Spinal cord (tissue), 10 donors: ENCODE measurements at places on chromosomes 4 and X. TPM values are rescaled to one million over a fixed set of nuclear protein-coding genes. Genes with fewer than 3 reads are reported as not detected.

GRCh38 chr4:179307297-179308136 lies 1865.3 kb upstream of the AGA start:
- no peak for DNase-seq
- H3K4me1 ChIP-seq = no peaks in the 10 kb centered on the region
- no peaks in the 10 kb centered on the region for H3K27me3 ChIP-seq
- no peak overlapping the region for H3K27ac ChIP-seq

- H3K27me3 ChIP-seq = no peaks in the 10 kb centered on the region
- H3K4me1 ChIP-seq = peaks cover 4% of the 10 kb centered on the region
- no peaks in the 10 kb centered on the region for H3K36me3 ChIP-seq
- H3K4me3 ChIP-seq = no peak overlapping the region
Observed at GRCh38 chr4:180828455-180829018, 1414.7 kb upstream of the TENM3 start.

DNA sequence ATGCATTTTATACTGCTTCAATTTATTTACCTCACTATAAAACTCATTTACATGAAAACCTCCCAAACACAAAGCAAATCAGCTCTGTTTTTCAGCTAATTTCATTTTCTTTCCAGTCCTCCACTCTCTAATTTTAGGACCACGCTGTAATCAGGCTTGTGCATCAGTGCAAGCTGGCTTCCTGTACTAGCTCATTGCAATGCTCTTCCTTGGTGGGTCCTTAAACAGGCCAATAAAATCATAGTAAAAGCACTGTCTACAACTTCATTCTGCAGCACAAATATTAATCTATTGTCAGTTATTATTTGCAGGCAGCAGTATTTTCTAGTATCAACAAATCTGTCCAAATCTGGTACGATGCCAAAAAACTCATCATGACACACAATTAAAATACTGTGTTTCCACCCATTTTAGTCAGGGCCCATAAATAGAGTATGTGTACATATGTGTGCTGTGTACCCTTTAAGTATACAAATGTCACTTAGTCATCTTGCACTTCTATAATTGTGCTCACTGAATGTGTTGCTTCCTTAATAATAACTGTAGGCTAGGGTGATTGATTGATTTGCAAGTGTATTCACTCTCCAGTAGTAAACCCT lies 178.2 kb upstream of the HCCS start:
- no peak overlapping the region for H3K4me3 ChIP-seq
- no peaks in the 10 kb centered on the region for H3K4me1 ChIP-seq
- no peaks in the 10 kb centered on the region for H3K36me3 ChIP-seq
- no peak for DNase-seq
- H3K27ac ChIP-seq = no peak overlapping the region

GRCh38 chr4:40299126-40299525 lies 36.0 kb upstream of the CHRNA9 start:
- H3K4me1 ChIP-seq = no peaks in the 10 kb centered on the region
- H3K36me3 ChIP-seq = no peaks in the 10 kb centered on the region
- no peak overlapping the region for H3K27ac ChIP-seq
- DNase-seq = no peak
- no peak overlapping the region for H3K4me3 ChIP-seq

- H3K4me1 ChIP-seq = no peaks in the 10 kb centered on the region
- no peaks in the 10 kb centered on the region for H3K36me3 ChIP-seq
- no peaks in the 10 kb centered on the region for H3K27me3 ChIP-seq
- no peak for DNase-seq
- H3K4me3 ChIP-seq = no peak overlapping the region
Observed at GRCh38 chr4:89197920-89198319, 86.6 kb downstream of the TIGD2 start.

DNA sequence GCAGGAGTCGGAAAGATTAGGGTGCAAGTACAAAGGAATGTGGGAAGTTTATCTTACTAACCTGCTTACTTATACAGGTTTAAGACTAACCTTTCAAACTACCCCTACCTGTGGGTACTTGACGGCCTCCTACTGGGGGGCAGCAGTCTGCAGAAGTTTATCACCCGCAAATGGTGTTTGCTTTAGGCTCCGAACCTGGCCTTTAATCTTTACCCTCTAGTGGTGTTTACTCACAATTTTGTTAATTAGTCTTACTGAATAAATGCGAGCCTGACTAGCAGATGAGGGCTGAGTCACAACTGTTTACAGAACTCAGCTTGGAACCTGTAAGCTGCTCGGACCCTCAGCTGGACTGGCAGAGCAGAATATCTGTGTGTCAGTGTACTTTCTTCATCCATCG lies 204.2 kb upstream of the GPRIN3 start:
- no peak overlapping the region for H3K4me3 ChIP-seq
- no peaks in the 10 kb centered on the region for H3K4me1 ChIP-seq
- no peak overlapping the region for H3K27ac ChIP-seq
- no peak for DNase-seq

- no peaks in the 10 kb centered on the region for H3K36me3 ChIP-seq
- no peak overlapping the region for H3K4me3 ChIP-seq
- DNase-seq = peak; percentile 82
Observed at GRCh38 chr4:118224243-118224829, 128.5 kb downstream of the PRSS12 start.

GRCh38 chrX:132171478-132171877 lies 43.7 kb upstream of the FRMD7 start:
- H3K27ac ChIP-seq = no peak overlapping the region
- no peaks in the 10 kb centered on the region for H3K36me3 ChIP-seq
- H3K4me3 ChIP-seq = no peak overlapping the region
- H3K4me1 ChIP-seq = no peaks in the 10 kb centered on the region
- peaks cover 5% of the 10 kb centered on the region for H3K27me3 ChIP-seq
- DNase-seq = no peak

- H3K4me1 ChIP-seq = no peaks in the 10 kb centered on the region
- H3K27me3 ChIP-seq = no peaks in the 10 kb centered on the region
- no peak overlapping the region for H3K4me3 ChIP-seq
- no peak for DNase-seq
- no peak overlapping the region for H3K27ac ChIP-seq
- no peaks in the 10 kb centered on the region for H3K36me3 ChIP-seq
Observed at GRCh38 chr4:79578606-79579005, 170.6 kb upstream of the GK2 start.

GRCh38 chr4:113673450-113673849 lies 88.1 kb downstream of the CAMK2D start:
- H3K4me3 ChIP-seq = no peak overlapping the region
- H3K36me3 ChIP-seq = no peaks in the 10 kb centered on the region
- no peak for DNase-seq
- H3K27me3 ChIP-seq = no peaks in the 10 kb centered on the region

GRCh38 chrX:45801554-45801953 lies 600.9 kb upstream of the DIPK2B start:
- H3K36me3 ChIP-seq = no peaks in the 10 kb centered on the region
- H3K4me3 ChIP-seq = no peak overlapping the region
- peaks cover 4% of the 10 kb centered on the region for H3K27me3 ChIP-seq
- no peak overlapping the region for H3K27ac ChIP-seq
- no peaks in the 10 kb centered on the region for H3K4me1 ChIP-seq

DNA sequence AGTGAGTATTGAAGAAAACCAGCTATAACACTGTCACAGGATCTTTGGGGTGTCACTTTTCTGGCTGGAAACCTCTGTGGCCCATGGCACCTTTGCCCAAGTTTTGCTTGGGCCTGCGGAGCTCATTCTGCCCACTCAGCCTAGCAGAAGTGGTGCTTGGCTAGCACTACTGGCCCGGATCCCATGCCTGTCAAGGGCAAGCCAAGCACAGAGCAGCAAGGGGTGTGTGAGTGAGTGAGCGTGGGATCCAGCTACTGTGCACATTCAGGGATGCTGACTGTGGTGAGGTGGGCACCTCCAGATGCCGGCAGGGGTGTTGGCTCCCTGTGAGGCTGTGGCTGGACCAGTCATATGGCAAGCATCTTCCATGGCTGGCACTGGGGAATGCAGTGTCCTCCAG lies 55.4 kb upstream of the RASGEF1B start:
- H3K27me3 ChIP-seq = no peaks in the 10 kb centered on the region
- peaks cover 8% of the 10 kb centered on the region for H3K4me1 ChIP-seq
- H3K4me3 ChIP-seq = no peak overlapping the region
- no peaks in the 10 kb centered on the region for H3K36me3 ChIP-seq
- no peak overlapping the region for H3K27ac ChIP-seq

DNA sequence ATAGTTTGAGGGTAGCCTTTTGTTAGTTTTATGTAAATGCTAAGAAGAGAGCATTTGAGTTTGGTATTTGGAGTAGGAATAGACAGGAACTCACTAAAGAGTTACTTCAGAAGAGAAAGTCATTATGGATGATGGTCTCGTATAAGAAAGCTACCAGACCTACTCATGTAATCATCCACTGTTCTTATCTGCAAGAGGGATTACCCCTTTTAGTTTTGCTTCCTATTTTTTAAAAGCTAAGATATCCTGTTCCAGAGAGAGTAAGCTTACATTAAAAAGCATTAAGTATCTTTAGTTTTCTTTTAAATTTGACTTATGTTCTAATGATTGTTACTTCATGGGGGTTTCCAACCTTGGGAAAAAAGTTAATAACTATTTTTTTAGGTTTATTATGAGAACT lies 12.5 kb upstream of the ART3 start:
- H3K4me3 ChIP-seq = no peak overlapping the region
- H3K4me1 ChIP-seq = no peaks in the 10 kb centered on the region
- no peaks in the 10 kb centered on the region for H3K27me3 ChIP-seq

GRCh38 chrX:40853816-40854123 lies 118.4 kb upstream of the MED14 start:
- no peak for DNase-seq
- peaks cover 2% of the 10 kb centered on the region for H3K27me3 ChIP-seq
- H3K4me1 ChIP-seq = no peaks in the 10 kb centered on the region
- H3K4me3 ChIP-seq = no peak overlapping the region

DNA sequence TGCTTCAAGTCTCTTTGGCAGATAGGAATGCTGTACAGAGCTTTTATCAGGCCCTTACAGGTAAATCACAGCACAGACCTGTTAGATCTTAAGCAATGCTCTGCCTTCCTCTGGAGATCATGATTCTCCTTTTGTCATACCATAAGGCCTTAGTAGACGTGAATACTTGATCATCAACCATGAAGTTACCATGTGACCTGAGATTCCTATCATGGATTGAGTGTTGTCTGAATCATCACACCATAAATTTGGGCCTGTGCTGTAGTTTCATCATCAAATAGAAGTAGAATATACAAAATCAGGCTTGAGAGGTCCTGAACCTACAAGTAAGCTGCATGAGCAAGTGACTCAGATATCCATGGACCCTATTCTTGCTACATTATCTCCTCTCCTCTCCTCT lies 466.8 kb upstream of the INTU start:
- no peaks in the 10 kb centered on the region for H3K27me3 ChIP-seq
- no peak overlapping the region for H3K4me3 ChIP-seq
- DNase-seq = no peak

GRCh38 chrX:24335871-24336270 lies 22.0 kb upstream of the SUPT20HL2 start:
- no peaks in the 10 kb centered on the region for H3K36me3 ChIP-seq
- no peak overlapping the region for H3K4me3 ChIP-seq
- H3K4me1 ChIP-seq = no peaks in the 10 kb centered on the region
- no peak for DNase-seq
- H3K27me3 ChIP-seq = peaks cover 8% of the 10 kb centered on the region

GRCh38 chrX:134898440-134898839 lies 92.4 kb upstream of the SMIM10 start:
- H3K27me3 ChIP-seq = no peaks in the 10 kb centered on the region
- H3K4me1 ChIP-seq = no peaks in the 10 kb centered on the region
- DNase-seq = no peak
- H3K27ac ChIP-seq = no peak overlapping the region
- no peak overlapping the region for H3K4me3 ChIP-seq
- no peaks in the 10 kb centered on the region for H3K36me3 ChIP-seq

DNA sequence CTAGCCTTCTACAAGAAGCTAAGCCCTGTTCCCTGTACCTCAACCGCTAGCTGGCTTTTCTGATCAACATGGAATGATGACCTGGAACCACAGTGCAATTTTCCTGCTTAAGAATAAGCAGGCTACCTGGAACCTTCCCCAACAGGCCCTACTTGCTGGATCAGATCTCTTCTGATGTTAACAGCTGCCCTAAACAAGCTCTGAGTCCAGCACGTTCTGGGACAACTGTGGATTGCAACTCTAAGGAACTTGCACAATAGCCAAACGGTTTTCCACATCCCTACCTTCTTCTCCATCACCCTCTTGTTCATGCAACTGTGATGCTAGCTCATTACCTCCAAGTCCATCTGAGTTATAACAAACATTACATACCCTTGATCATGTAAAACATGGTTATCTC lies 19.8 kb downstream of the ATP8A1 start:
- no peak overlapping the region for H3K4me3 ChIP-seq
- H3K27ac ChIP-seq = no peak overlapping the region
- DNase-seq = no peak
- H3K4me1 ChIP-seq = peaks cover 4% of the 10 kb centered on the region

GRCh38 chr4:8846046-8846720 lies 25.5 kb downstream of the HMX1 start:
- H3K27ac ChIP-seq = no peak overlapping the region
- no peak overlapping the region for H3K4me3 ChIP-seq
- no peaks in the 10 kb centered on the region for H3K4me1 ChIP-seq

DNA sequence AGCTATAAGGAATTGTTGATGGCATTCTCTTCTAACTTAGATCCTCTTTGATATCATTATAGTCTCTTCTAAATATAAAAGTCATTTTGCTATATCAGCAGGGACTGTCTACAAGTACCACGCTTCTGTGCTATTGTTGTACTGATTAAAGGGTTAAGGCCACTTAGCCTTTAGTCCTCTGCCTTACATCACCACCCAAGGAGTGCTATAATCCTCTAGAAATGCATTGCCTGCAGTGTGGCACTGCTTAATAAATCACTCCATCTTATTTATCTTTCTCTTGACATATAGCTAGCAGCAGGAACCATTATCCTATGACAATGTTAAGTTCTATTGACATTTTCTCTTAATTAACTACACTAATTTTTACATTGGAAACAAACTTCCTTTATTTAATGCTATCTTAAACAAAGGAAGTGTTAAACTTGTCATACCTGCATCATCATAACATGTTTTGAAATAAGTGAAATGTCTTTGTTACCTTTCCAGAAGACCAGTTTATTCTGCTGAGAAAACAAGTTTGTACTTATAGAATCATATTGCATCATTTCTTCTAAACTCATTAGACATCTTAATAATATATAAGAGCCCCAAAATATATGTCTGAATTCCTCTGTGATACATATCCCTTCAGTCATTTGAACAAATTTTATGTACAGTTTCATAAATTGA lies 360.9 kb upstream of the ATOH1 start:
- H3K36me3 ChIP-seq = no peaks in the 10 kb centered on the region
- H3K27ac ChIP-seq = no peak overlapping the region
- no peaks in the 10 kb centered on the region for H3K27me3 ChIP-seq
- DNase-seq = no peak

DNA sequence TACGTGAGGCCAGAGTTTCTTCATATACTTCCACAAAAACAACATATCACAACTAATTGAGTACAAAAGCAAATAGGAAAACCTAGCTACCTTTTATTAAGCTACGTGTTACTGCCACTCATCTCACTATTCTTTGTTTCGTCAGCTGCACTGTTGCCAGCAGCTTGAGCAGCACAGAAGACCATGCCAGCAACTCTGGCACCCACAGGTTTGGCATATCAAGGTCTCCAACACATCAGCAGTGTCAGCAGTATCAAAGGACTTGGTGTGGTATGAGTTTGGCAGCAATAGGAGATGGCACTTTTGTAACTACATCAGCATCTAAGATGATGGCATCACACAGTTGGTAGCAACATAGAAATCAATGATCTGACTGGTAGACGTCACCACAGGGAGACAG lies 30.7 kb downstream of the CDKL2 start:
- peaks cover 4% of the 10 kb centered on the region for H3K36me3 ChIP-seq
- H3K4me1 ChIP-seq = no peaks in the 10 kb centered on the region
- no peak for DNase-seq
- no peak overlapping the region for H3K4me3 ChIP-seq

The SMARCA1 gene
- polyA plus RNA-seq = 50.0 TPM

The SMIM31 gene
- not detected for polyA plus RNA-seq

The POU4F2 gene
- 1.4 TPM for polyA plus RNA-seq

The PASD1 gene
- not detected for polyA plus RNA-seq

The TMSB15C gene
- 22.4 TPM for polyA plus RNA-seq

The SLC16A2 gene
- polyA plus RNA-seq = 53.3 TPM

The RWDD4 gene
- polyA plus RNA-seq = 26.1 TPM

The CHST7 gene
- polyA plus RNA-seq = 11.0 TPM

The CFP gene
- polyA plus RNA-seq = 6.2 TPM
